ENCODE measurements at places on chromosomes 12 and 14. TPM values are rescaled to one million over a fixed set of nuclear protein-coding genes. Genes with fewer than 3 reads are reported as not detected.

DNA sequence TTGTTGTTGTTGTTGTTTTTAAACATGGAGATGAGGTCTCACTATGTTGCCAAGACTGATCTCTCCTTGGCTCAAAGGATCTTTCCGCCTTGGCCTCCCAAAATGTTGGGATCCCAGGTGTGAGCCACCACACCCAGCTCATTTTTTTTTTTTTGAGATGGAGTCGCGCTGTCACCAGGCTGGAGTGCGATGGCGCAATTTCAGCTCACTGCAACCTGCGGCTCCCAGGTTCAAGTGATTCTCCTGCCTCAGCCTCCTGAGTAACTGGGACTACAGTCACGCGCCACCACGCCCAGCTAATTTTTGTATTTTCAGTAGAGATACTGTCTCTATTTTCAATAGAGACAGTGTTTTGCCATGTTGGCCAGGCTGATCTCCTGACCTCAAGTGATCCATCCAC, 4.9 kb upstream of the CLIP1 start:
- H3K27me3 ChIP-seq = no peaks in the 10 kb centered on the region
- no peaks in the 10 kb centered on the region for H3K4me1 ChIP-seq
- no peak for DNase-seq
- no peak overlapping the region for H3K27ac ChIP-seq

GRCh38 chr12:82481954-82482353, 123.6 kb downstream of the METTL25 start:
- DNase-seq = no peak
- H3K4me3 ChIP-seq = no peak overlapping the region
- no peaks in the 10 kb centered on the region for H3K27me3 ChIP-seq
- H3K36me3 ChIP-seq = no peaks in the 10 kb centered on the region
- H3K4me1 ChIP-seq = no peaks in the 10 kb centered on the region
- no peak overlapping the region for H3K27ac ChIP-seq

DNA sequence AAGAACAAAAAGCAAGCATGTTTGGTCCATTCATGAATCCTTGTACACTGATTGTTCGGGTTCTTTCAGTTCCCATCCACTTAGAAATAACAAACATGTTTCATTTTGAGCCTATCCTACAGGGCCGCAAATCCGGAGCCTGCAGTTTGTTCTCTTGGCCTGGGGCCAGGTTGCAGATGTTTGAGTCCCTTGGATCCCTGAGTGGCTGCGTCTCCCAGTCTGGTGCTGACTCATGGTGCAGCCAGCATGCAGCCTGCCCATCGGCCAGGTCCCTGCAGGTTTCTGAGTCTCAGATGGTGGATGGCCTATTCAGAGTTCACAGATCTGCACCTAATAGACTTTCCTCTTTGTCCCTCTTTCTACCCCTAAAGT, 1.9 kb upstream of the DYNC1H1 start:
- no peak overlapping the region for H3K4me3 ChIP-seq
- DNase-seq = no peak
- no peaks in the 10 kb centered on the region for H3K27me3 ChIP-seq
- H3K36me3 ChIP-seq = no peaks in the 10 kb centered on the region

DNA sequence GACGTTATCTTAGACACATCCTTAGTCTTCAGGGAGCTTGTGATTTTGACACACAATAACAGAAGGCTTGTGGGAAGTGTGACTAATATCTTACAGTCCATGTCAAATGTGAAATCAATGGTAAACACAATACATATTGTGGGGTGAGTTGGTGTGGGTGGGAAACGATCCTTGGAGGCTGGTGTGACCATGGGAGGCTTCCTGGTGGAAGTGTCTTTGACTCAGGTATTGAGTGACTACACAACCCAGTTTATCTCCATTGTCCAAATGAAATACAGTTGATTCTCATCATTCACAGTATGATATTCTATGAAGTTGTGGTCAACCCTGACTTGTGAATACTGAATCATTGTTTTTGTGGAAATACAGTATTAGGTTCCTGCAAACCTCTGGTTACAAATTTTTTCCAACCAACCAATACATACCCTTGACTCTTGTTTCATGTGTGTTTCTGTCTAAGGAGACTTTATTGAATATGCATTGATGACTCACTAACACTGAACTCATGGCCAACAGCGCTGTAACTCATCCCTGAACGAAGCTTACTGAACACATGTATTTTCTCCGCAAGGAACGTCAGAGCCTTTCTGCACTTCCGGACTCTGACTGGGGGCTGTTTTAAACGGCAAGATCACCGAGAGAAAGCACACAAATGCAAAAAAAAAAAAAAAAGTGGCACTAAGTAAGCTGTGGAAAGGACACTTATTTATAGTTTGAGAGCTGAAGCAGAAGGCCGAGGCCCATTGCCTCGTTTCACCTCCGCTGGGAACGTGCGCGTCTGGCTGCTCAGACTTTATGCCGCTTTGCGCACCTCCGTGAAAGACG, 59.0 kb downstream of the CLMN start:
- DNase-seq = no peak
- peak overlapping the region; percentile 96 for H3K27ac ChIP-seq
- no peaks in the 10 kb centered on the region for H3K27me3 ChIP-seq
- H3K36me3 ChIP-seq = no peaks in the 10 kb centered on the region
- peaks cover 11% of the 10 kb centered on the region for H3K4me1 ChIP-seq

GRCh38 chr12:67426067-67426466, 156.9 kb downstream of the CAND1 start:
- H3K4me3 ChIP-seq = no peak overlapping the region
- no peaks in the 10 kb centered on the region for H3K27me3 ChIP-seq
- no peaks in the 10 kb centered on the region for H3K36me3 ChIP-seq
- H3K4me1 ChIP-seq = no peaks in the 10 kb centered on the region
- no peak for DNase-seq

- no peaks in the 10 kb centered on the region for H3K4me1 ChIP-seq
- H3K36me3 ChIP-seq = no peaks in the 10 kb centered on the region
- no peak for DNase-seq
- H3K4me3 ChIP-seq = no peak overlapping the region
- H3K27me3 ChIP-seq = no peaks in the 10 kb centered on the region
- H3K27ac ChIP-seq = no peak overlapping the region
These were observed 120.5 kb downstream of the PHETA1 start for GRCh38 chr12:111248236-111249017.

DNA sequence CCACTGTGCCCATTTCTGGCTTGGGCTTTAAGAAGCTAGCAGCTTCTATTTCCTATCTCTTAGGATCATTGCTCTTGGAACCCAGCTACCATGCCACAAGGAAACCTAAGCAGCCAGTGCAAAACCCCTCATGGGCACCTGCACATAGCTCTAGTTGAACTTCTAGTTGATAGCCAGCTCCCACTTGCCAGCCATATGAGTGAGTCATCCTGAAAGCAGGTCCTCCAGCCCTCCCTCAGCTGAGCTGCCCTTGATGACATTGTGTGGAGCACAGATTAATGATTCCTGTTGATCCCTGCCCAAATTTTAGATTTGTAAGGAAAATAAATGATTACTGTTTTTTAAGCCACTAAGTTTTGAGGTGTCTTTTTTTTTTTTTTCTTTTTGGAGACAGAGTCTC, 234.2 kb upstream of the FBXO33 start:
- H3K36me3 ChIP-seq = no peaks in the 10 kb centered on the region
- H3K4me3 ChIP-seq = no peak overlapping the region
- H3K4me1 ChIP-seq = no peaks in the 10 kb centered on the region
- no peak overlapping the region for H3K27ac ChIP-seq

GRCh38 chr14:50846226-50846880, 15.4 kb upstream of the NIN start:
- H3K4me3 ChIP-seq = no peak overlapping the region
- no peaks in the 10 kb centered on the region for H3K27me3 ChIP-seq

CCDC77 gene
- total RNA-seq = 8.9 TPM

E2F7 gene
- under 0.01 TPM for total RNA-seq
